ENCODE measurements at places on chromosomes 2 and 18.
A peak's percentile ranks its signal among the peaks of the same experiment; 100 is the strongest.

DNA sequence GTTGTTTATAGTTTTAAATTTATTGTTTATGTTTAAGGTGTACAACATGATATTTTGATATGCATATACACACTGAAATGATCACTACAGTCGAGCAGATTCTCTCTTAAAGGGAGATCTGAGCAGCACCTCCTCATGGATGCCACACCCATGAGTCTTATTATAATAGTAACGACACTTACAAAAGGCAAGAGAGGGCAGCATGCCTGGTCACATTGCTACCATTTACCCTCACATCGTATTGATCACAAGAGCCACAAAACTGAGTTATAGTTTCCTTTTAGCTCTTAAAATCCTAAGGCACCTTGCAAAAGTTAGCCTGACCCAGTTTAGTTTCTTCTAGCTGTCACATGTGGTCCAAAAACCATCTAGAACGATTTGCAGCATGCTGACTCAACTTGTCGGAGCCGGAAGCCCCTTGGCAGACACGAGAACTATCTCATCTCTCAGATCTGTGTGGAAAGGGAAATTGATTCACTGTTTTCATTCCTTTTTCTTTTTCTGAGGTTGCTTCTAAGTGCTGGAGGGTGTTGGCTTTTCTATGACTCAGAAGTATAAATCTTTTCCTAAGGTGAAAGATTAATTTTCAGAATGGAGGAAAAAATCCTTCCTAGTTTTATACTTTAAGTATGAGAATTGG, 85.3 kb downstream of the CDC42EP3 start:
- DNase-seq, result peak; percentile 82

DNA sequence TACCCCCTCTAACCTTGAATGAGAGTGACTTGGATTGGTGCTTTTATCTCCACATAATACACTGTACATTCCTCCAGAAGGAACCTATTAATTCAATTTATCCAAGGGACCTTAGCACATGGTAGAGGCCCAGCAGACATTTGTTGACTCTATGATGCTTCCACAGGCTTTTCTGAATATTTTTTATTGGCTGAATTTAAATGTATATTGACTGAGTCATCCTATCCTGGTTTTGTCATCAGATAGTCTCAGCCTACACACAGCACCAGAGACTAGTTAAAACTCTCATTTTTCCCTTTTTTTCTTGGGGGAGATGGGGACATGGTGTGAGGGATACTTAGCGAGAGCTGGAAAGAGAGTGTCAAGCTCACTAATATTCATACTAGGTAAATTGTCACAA, 101.6 kb downstream of the LRRC30 start:
- no peak for DNase-seq

GRCh38 chr2:230942920-230943896, 18.2 kb upstream of the GPR55 start:
- no peak for DNase-seq

- no peak for DNase-seq
Measured at GRCh38 chr2:98810588-98810928, 79.6 kb upstream of the MGAT4A start.

- peak; percentile 83 for DNase-seq
Measured at GRCh38 chr2:120012771-120013596, at the start of gene EPB41L5. EPB41L5 (plus strand) TSS chr2:120013077; CDS start chr2:120019085, 6,008 bp downstream.

DNA sequence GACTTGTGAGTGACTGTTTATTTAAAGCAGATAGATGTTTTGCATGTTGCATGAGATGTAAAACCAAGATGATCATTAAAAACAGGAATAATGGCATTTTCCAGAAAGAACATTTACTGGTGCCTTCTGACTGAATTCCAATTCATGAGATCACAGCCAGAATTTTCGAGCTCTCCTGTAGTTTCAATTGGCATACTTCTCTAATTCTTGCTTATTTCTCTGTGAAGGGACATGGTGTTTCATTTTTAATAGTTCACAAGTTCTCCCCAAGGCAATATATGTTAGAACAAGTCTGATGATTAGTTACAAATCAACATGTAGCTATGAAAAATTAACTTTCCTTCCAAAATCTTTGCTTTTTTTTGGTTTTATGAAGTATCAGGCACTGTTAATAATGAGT, 105.7 kb downstream of the PDE1A start:
- no peak for DNase-seq

DNA sequence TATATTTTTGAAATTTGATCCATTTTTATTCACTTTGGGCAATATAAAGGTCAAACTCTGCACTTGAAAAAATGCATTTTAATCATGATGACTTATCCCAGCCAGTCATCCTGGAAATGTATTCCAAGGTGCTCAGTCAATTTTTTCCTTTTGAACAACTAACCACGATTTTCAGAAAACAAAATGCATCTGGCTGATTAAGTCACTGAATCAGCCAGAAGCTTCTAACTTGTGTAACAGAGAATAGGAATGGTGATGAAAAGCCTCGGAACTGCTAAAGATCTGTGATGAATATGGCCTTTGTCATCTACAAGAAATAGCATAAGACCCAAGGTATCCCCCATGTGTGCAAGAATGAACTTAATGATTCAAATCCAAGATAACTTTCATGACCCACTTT, 572.7 kb downstream of the EPHA4 start:
- DNase-seq, result no peak

DNA sequence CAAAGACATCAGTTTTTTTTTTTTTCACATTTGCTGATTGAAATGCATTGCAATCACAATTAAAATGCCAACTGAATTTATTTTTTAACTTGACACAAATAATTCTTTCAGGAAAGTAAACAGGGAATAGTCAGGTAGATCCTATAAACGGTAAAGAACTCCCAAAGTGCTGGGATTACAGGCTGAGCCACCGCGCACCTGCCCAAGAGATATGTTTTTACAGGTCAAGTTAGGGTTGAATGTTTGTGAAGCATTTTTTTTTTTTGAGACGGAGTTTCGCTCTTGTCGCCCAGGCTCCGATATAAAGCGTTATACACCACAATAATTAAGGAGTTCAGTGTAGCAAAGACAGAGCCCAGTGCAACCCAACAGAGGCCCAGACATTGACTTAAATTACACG, 15.1 kb downstream of the ITM2C start:
- no peak for DNase-seq

DNA sequence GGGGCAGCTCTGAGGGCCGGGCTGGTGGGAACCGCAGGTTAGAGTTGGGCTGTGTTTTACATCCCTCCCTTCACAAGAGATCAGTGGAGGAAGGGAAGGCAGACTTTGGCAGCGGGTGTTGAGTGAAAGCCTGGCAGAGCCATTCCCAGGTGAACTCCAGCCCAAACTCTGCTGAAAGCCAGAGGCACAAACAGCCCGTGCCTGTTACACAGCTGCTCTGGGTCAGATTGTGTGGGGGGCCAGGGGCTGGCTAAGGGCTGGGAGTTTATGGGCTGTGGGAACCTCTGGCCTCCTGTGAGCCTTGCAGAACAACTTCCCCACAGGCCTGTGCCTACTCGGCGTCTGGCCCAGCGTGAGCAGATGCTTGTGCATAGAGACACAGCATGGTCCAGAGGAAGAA, 286.8 kb downstream of the CLIP4 start:
- no peak for DNase-seq

DNA sequence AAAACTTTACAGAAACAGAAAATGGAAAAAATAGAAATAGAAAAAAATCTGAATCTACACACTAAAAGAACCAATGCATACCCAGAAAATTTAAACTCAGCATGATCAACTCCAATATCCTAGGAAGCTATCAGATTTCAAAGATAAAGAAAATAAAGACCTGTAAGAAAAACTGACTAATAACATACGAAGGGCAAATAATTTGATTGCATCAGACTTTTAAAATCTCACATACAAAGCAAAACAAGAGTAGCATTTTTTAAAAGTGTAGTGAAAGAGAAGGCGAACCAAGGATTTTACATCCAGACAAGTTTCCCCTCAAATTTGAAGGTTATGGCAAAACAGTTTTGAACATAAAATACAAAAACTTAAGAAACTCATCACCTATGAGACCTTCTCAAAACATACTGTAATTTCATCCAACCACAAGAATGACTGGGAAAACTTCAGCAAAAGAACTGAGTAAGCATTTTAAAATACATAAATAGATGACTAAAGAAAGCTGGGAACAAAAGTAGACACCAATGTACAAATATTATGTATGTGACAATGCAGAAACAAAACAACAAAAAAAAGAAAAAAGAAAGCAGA, 54.8 kb downstream of the NBAS start:
- DNase-seq, result no peak

- DNase-seq, result no peak
Measured at GRCh38 chr2:194591192-194591591, 1065.8 kb upstream of the SLC39A10 start.

DNA sequence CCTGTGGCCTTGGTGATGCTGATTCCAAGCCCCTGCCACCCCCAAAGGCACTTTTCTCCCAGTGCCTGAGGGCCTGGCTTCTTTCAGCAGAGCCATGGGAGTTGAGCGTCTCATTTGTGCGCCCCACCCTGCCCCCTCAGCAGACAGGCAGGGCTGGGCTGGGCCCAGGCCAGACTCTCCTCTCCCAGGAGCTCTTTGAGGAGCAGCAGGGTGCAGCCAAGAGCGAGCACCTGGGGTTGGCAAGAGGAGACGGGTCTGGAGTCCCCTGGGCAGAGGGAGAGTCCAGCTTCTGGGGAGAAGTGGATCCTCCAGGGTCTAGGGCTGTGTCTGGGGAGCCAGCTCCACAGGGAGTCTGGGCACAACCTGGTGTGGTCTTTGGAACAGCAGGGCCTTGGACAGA, 21.2 kb downstream of the NPPC start:
- no peak for DNase-seq

DNA sequence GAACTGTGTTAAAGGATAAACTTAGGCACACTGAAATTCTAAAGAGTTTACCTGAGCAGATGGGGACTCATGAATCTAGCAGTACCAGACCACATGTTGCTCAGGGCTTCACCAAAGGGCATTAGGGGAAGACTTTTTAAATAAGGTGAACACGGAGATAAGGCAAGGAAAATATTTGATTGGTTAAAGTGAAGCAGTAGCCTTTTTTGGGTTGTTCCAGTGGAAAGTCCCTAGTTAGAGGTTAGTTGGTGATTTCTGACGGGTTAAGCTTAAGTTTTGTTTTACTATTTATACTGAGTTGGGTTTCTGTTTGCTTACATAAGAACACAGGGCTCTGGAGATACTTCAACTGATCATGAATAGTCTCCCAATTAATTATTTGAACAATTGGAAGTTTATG, 722.5 kb downstream of the SOCS6 start:
- no peak for DNase-seq

DNA sequence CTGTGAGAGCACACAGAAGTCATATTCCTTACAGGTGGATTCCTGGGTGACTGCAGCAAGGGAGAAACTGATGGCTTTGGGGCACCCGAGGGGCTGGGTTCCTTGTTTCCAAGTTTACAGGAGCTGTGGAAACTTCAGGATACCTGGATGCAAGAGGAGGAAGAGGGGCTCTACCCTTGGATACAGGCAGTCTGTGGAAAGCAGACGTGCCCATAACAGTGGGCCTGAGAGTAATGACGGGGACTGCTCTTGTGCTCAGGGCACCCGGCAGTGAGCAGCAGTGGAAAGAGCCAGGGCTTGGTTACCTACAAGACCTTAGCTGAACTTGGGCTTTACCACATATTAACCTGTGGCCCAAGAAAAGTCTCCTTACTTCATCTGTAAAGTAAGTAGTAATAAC, 102.2 kb upstream of the TGFA start:
- no peak for DNase-seq

DNA sequence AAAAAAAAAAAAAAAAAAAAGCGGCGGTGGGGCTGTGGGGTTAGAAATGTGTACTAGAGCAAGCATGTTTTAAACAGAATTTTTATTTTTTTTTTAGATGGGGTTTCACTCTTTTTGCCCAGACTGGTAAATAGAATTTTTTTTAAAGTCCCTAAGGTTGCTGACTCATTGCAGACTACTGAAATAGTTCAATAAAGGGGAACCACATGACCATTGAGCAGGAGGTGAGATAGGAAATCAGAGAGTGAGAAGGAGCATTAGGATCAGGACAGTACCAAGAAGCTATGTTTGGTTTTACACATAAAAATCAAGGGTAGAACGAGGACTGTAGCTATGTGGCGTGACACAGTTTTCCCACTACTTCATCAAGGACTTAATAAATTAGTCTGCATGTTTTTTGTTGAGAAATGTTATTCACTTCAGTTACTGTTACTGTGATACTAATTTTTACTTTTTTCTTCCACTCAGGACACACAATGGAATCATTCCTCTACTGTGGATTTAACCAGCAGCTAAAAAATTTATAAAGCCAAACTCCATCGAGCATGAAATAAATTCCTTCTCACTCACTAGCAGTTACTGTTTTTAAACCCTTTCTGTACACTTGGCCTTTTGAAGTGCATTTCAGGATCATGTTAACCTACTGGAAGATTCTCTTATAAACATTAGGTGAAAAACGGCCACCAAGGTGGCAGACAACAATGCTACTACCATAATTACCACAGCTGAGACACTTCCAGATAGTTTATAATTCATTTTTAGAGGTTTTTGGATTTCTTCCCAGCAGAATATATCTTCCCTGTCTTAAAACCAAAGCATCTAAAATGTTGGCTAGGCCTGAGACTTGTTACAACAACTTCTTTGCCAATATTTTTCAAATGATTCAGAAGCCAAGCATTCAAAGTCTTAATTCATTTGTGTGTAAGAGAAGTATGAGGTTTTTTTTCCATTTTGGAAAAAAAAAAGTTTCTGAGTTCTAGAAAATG, 33.2 kb downstream of the LAMA1 start:
- DNase-seq, result peak; percentile 71

DNA sequence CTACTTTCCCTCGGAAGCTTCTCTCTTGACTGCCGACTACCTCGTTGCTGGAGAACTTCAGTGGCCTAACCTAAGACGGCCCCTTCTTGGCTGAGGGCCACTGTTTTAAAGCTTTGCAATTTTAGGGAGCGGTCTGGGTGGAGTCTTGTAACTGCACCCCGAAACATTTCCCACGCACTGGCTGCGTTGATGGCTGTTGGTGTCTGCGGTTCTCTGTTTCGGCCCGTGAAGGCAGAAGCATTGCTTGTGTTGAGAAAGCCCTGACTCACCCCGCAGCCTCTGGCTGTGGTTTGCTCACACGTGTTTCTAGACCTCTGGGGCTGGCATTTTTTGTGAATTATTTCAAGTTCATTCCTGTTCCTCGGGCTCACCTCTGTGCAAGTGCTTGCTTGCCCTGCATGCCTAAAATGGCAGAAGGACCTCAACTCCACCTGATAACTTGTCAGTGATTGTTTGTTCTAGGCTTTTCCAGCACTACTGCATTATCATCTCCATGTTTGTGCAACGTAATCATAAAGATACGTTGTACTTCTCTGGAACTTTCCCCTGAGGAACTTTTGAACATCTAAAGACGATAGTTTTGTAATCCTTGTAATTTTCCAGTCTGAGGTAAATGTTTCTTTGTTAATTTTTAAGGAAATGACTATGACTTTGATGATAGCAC, 94.2 kb upstream of the DLX2 start:
- DNase-seq, result no peak

DNA sequence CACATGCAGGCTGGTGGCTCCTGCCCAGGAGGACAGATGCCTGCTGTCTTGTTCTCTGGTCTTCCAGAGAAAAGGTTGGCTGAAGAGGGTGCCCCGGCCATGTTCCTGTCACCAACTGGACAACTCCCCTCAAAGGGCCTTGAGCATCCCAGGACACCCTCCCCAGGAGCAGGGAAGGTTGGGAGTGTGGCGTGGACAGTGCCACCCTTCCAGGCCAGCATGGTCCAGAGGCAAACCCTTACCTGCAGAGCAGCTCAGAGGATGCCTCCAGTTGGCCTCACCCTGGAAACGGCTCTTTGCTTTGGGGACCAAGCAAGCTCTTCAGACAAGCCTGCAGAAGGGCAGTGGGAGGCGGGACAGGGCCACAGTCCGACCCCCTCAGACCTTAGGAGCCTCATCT, 4.9 kb upstream of the GPC1 start:
- DNase-seq, result no peak

- DNase-seq, result no peak
Measured at GRCh38 chr2:57880446-57880845, 166.2 kb upstream of the VRK2 start.

- no peak for DNase-seq
Measured at GRCh38 chr2:231927566-231927890, 1.3 kb upstream of the NPPC start.
